Stimulated activated CD8-positive, alpha-beta memory T cell treated with anti-CD3 and anti-CD28 coated beads, Interleukin-7, amount 100 ng/mL, for 48 hours (primary cell): ENCODE measurements at places on chromosomes 11 and 22.

DNA sequence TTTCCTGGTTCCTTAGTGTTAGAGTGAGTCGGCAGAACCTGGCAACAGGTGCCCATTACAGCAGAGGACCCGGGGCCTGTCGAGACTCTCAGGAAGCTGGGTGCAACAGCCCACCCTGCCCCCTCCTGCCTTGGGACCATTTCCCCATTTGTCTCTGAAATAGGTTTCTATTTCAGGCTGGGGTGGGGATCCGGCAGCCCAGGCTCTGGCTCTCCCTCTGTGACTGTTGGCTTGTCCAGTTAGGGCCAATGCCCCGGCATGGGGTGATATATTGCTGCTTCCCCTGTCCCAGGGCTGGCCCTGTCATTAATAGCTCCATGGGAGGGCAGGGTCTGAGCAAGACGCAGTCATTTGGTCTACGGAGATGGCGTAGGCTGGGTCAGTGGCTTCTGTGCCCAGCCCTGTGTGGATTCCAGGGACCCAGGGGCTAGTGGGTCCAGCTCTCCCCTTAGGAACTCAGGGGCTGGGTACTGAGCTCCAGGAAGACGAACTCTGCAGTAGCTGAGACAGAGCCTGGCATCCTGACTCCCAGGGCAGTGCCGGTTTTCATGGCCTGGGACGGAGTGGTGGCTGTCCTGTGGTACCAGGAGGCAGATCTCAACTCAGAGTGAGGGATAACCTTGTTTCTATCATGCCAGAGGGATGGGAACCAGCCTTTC lies 2.7 kb downstream of the P2RY6 start:
- no peak for DNase-seq

DNA sequence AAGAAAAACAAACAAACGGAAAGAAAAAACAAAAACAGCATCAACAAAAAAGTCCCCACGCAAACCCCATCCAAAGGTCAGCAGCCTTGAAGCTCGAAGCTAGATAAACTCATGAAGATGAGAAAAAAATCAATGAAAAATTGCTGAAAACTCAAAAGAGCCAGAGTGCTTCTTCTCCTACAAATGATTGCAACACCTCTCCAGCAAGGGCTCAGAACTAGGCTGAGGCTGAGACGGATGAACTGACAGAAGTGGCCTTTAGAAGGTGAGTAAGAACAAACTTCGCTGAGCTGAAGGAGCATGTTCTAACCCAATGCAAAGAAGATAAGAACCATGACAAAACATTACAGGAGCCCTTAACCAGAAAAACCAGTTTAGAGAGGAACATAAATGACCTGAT lies 18.4 kb upstream of the FTH1 start:
- DNase-seq, result no peak

- no peak for DNase-seq
Measured at GRCh38 chr11:112806256-112806655, 155.0 kb upstream of the NCAM1 start.

- DNase-seq, result no peak
Measured at GRCh38 chr11:85810521-85810870, 445 bp downstream of the SYTL2 start.

GRCh38 chr11:73991471-73992006 lies 8.9 kb upstream of the UCP2 start:
- no peak for DNase-seq

DNA sequence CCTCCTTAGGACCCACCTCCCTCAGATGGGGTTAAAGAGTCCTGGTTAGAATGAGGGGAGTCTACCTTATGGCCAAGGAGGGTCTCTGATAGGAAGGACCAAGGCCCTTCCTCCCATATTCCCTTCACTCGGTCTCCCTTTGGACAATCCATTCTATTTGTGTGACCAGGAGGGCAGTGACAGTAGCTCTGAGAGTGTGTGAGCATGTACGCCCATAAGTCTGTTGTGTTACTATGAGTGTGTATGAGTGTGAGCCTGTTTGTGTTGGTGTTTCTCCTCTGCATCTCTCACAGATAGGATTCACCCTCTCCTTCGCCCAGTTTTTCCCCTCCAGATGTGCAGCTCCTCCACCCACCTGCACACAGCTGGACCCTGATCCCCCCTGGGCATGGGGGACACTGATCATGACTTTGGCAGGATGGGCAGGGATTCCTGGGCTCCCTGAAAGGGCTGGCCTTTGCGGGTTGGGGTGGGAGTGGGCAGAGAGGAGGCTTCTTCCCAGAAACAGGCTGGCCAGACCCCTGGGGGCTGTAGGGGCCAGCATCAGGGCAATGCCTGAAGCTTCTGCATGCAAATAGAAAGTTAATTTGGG lies 14.5 kb downstream of the PHLDB1 start:
- DNase-seq, result no peak

- DNase-seq, result no peak
Measured at GRCh38 chr11:106969644-106970355, 48.5 kb downstream of the GUCY1A2 start.

- no peak for DNase-seq
Measured at GRCh38 chr11:134537941-134538340, 125.9 kb upstream of the B3GAT1 start.

DNA sequence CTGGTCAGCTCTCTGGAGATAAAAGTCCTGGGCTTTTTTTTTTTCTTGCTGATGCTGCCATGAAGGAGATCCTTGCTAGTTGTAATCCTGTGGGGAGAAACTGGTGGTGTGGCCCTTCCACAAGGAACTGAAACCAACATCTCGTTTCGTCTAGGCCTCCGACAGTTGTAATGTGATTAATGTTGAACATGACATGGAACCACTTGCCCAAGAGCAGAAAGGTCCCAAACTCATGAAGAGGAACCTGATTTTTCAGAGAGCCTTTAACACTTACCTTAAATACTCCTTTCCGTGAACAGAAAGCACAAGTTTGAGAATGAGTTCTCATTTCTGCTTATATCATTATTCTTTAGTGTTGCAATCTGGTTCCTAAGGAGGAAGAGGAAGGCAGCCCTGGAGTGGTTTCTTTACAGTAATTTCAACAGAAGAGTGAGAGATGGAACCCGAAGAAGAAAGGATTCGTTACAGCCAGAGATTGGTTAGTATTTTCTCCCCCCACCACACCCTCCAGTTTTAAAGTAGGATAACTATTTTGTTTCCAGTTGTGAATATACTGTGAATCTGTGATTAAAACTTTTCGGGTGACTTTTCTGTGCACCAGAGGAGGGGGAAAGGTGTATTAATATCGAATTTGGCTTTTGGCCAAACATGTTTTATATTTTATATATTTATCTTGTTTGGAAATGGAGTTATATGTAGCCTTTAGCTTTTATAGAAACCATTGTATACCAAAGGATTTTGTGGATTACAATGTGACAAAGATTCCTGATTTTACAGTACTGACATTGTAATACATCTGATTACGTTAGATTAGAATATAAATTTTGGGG lies 2.0 kb downstream of the KDM2A start:
- no peak for DNase-seq

GRCh38 chr11:76781807-76782530 lies 1.2 kb upstream of the TSKU start:
- DNase-seq, result no peak

DNA sequence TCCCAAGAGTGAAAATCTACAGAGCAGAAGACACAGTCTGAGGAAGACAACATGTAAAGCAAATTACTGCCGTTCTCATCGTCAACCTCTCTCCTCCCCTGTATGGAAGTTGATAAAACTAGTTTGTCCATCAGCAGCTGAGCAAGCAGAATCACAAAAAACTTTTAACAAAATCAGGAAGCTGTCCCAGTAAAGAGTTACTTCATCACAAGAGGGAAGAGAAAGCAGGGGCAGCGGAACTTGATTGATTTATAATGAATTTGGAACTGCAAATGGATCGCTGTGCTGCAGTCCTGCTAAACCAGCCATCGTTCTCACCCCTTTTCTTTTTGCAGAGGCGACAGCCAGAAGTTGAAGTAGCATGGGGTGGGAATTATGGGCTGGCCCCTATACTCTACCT lies 13.7 kb upstream of the UCP3 start:
- DNase-seq, result no peak

DNA sequence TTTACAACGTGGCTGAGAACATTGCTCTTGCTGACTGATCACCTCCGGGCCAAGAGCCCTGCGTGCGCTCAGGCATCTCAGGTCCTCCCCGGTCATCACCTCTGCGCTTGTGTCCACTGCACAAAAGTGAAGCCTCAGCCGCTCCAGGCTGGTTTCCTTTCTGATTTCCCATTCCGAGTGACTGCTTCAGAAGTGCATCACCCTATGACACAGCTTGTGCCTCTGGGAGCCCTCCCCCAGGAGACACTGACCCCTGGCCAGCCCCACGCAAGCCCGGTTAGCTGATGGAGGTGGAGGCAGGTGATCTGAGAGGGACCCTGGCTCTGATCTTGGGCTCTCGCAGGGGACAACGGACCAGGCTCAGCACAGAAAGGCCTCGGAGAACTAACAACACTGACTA lies 38.3 kb upstream of the GNB1L start:
- DNase-seq, result no peak

DNA sequence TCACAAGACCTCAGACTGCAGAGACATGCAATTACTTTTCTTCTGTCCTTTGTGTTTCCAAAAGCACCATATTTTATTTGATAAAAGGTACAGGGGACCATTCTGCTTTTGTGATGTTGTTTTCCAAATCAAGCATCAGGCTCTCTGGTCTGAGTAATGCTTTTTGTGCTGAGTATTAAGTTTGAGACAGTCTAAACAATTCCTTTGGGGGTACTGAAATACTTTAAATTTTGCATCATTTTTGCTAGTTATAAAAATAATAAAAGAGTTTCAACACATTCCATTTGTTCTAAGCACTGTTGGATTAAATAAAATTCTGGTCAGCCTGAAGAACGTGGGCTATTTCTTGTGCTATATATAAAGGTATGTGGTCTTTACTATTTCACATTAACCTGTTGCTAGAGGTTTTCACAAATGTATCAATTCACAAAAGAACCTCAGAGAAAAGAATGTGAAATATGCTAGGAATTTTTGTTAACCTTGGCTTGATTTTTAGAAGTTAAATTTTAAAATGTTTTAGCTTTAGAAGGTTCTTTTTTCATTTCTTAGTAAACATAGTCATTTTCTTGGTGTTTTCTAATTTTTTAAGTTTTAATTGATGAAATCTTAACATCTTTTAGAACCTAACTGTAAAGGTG lies 61.6 kb downstream of the C22orf31 start:
- no peak for DNase-seq

DNA sequence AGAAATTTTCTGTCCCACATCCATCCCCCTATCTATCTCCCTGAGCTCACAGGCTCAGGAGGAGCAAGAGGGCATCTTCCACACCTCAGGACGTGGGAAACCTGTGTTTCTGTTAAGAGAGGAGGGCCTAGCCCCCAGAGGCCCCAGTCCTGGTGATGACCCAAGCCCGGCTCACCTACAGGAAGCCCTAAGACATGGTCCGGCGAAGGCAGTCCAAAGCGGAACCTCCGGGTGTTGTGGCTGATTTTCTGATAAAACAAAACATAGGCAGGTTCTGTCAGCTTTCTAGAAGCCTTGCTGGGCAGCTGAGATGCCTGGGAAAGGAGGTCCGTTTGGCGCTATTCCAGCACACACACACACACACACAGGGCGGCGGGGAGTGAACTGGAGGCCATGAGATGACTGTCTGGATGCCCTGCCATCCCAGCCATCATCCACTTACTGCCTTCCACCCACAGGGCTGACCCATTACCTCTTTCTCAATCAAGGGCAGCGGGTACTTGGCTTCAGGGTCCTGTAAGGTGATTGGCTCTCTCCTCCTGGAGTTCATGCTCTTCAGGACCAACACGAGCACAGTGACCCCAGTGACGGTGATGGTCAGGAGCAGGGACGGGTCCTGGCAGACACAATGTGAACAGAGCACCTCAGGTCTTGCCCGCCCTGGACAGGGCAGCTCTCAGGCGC lies 882 bp downstream of the CYB5R2 start:
- no peak for DNase-seq

GRCh38 chr22:38350444-38351359 lies 33.5 kb upstream of the CSNK1E start:
- DNase-seq, result no peak

GRCh38 chr11:121652971-121653370 lies 200.2 kb upstream of the SORL1-AS1 start:
- no peak for DNase-seq

DNA sequence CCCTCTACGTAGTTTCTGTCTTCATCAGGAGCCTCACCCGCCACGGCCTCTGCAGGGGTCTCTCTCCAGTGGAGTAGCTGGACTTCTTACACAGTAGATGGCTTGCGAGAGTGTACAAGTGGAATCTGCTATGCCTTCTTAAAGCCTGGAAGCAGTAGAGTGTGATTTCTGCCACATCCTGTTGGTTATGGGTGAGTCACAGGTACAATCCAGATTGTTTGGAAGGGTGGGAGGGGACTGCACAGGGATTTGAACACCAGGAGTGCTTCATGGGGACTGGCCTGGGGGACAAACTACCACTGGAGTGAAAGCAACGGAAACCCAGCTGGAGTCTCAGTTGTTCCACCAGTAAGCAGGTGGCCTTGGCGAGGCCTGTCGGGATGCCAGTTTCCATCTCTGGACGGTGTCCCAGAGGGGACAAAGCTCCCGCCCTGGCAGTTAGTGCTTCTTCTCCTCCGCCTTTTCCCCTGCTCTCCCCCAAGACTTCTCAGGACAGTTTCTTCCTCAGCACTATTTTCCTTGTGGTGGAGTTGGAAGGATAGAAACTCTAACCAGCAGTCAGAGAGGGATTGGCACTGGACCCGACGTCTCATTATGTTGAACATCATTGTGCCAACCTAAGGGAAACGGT lies 85.0 kb upstream of the RCN1 start:
- no peak for DNase-seq

GRCh38 chr11:114098927-114099326 lies 39.4 kb downstream of the ZBTB16 start:
- no peak for DNase-seq

- DNase-seq, result no peak
Measured at GRCh38 chr11:47998733-47999359, 18.5 kb downstream of the PTPRJ start.

GRCh38 chr11:33063326-33063881 lies 24.0 kb downstream of the TCP11L1 start:
- no peak for DNase-seq

DNA sequence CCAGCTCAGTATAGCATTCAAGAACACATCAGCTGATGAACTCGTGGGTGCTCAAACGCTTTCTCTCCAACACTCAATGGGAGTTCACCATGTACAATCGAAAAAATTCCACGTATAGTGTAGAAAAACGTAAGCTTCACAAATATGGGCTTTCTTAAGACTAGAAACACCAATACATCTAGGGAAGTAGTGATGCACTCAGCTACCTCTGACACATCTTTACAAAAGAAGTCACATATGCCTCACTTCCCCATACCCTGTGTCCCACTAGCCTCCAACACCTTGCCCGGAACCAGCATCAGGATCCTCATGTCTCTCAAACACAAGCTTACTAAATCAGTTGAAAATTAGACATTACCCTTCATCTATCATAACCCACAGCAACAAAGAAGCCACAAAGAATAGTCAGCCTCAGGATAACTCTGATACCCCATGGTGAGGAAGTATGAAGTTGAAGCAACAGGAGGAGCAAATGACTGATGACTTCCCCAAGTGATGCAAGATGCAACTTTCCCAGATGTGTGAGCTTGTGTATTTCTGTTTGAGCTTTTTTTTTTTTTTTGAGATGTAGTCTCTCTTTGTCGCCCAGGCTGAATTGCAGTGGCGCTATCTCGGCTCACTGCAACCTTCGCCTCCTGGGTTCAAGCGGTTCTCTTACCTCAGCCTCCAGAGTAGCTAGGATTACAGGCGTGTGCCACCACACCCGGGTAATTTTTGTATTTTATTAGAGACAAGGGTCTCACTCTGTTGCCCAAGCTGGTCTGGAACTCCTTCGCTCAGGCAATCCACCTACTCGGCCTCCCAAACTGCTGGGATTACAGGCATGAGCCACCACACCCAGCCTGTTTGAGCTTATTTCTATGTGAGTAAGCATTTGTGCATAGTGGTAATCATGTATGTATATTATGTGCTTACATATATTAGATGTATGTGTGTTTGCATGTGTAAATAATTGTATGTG lies 8.5 kb upstream of the DENND5A start:
- no peak for DNase-seq
